ENCODE measurements at places on chromosomes 13 and 19.

GRCh38 chr19:41617941-41618730 lies 8.7 kb downstream of the CEACAM4 start:
- ATAC-seq = no peak

GRCh38 chr13:98415326-98416070 lies 161.4 kb downstream of the STK24 start:
- ATAC-seq = no peak

- ATAC-seq = no peak
Measured at GRCh38 chr19:47028195-47028601, 8.6 kb downstream of the NPAS1 start.

DNA sequence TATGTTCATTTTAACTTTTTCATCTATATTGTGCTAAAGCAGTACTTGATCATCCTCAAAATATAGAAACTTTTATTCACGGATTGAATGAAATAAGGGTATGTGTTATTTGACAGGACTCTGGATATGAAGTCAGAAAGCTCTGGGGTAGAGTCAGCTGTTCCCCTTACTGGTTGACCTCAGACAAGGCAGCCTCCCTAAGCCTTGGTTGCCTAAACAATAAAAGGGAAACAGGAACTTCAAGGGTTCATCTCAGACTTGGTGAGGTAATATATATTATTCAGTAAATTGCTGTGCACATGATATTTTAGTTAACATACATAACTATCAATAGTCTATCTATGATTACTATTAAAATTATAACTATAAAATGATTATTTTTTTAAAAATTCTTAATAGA lies 13.6 kb downstream of the POLR1D start:
- ATAC-seq = no peak

DNA sequence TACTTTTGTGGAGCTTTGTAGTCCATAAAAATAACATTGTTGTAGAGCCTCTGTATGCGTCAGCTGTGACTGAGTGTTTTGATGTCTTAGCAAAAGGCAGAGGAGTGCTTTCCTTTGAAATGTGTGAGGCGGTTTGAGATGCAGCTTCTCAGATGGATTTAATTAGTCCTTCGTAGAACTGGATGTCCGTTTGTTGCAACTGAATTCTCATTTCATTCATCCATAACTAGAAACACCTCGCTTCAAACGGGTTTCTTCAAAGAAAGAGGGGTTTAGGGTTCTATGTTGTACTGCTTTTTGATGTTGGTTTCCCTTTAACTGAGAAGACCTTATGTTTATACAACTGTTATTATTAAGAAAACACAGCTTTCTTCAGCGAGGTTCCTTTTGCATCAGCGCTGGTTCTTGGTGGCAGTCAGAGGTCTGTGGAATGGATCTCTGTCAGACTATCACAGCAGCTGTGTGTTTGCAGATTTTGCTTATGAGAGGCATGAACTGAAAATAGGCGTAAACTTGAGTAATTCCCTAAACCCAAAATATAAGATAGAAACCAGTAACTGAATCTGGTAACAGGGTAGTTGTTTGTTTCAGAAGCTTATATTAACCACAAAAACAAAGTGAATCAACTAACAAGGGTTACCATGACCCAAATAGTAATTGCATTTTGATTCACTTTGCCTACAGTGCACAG lies 194.4 kb downstream of the GGACT start:
- ATAC-seq = peak; percentile 80

GRCh38 chr19:20416661-20417060 lies 148.9 kb downstream of the ZNF737 start:
- ATAC-seq = no peak

GRCh38 chr13:28199089-28199488 lies 60.7 kb downstream of the PAN3 start:
- no peak for ATAC-seq

GRCh38 chr13:21671620-21672286 lies 880 bp downstream of the FGF9 start:
- no peak for ATAC-seq

DNA sequence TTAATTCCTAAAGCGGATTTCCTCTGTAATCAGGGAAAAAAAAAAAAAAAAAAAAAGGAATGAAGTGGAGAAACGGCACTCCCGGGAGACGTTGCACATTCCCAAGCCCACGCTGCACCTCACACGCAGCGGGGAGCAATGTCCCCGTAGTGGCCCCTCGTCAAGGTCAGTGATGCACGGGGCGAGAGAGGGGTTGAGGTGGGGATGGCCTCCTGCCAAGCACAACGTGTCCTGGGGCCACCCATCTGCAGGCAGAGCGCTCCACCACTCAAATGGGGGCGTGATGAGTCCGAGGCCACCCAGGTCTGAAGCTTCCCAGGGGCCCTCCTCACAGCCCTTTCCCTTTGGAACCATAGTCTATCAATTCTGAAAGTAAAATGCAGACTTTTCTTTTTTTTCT lies 15.1 kb downstream of the PLK5 start:
- peak; percentile 14 for ATAC-seq

DNA sequence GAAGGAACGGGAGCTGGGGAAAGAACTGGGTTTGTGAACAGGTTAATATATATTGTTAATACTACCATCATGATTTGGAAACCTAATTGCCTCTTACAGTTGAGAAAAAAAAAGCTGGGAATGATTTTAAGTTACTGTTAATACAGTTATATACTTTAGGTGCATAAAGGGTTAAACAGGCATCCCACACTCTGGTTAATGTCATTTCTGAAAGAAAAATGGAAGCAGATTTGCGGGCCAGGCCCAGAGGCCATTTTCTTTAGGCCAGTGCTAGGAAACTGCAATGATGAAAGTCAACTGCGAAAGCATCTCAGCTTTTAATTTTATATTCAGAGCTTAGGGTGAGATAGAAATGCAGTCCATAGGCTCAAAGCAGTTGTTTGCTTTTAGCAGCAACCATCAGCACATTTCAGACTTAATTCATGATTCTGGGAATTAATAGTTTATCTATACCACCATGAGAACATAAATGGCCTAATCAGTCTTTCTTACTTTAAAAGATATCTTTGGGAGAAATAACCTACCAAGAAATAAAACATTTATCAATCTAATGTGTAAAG lies 592.8 kb downstream of the GPC6 start:
- no peak for ATAC-seq

DNA sequence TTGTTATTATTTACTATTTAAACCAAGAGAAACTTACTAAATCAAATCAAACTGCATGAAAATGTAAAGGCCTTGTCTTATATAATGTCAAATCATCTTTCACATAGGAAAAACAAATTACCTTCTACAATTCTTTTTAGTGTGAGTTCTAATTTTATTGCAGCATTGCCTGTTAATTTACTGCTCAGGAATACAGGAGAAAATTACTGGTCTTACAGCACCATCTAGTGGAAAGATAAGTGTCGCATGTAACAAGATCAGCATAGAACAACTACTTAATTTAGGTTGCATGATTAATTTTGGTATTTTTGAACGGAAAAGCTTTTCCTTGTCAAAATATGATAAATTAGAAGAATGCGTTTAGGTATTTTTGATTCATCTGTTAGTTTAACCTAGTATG lies 502.7 kb downstream of the UQCRFS1 start:
- peak; percentile 82 for ATAC-seq

- no peak for ATAC-seq
Measured at GRCh38 chr13:104431895-104432294, 1365.7 kb upstream of the SLC10A2 start.

DNA sequence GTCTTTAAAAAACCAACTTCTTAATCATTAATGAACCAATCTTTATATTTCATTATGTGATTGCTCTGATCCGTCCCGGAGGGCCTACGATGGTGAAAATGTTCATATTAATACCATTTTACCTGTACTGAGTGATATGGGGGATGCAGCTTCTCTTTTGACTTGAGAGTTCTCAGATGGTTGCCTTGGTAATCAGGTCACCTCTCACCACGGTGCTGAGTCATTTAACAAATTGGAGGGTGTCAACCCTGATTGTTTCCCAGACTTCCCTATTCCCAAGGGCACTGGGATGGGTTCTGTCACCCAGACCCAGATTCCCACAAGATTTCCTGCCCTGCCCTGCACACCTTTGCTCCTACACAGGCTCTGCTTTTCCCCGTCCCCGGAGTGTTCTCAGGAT lies 128.5 kb upstream of the TMTC4 start:
- ATAC-seq = no peak

GRCh38 chr13:67004511-67004910 lies 225.6 kb downstream of the PCDH9 start:
- ATAC-seq = no peak

- no peak for ATAC-seq
Measured at GRCh38 chr13:74825152-74825937, 656.6 kb downstream of the TBC1D4 start.

GRCh38 chr13:46032341-46032740 lies 20.2 kb downstream of the ZC3H13 start:
- ATAC-seq = no peak

DNA sequence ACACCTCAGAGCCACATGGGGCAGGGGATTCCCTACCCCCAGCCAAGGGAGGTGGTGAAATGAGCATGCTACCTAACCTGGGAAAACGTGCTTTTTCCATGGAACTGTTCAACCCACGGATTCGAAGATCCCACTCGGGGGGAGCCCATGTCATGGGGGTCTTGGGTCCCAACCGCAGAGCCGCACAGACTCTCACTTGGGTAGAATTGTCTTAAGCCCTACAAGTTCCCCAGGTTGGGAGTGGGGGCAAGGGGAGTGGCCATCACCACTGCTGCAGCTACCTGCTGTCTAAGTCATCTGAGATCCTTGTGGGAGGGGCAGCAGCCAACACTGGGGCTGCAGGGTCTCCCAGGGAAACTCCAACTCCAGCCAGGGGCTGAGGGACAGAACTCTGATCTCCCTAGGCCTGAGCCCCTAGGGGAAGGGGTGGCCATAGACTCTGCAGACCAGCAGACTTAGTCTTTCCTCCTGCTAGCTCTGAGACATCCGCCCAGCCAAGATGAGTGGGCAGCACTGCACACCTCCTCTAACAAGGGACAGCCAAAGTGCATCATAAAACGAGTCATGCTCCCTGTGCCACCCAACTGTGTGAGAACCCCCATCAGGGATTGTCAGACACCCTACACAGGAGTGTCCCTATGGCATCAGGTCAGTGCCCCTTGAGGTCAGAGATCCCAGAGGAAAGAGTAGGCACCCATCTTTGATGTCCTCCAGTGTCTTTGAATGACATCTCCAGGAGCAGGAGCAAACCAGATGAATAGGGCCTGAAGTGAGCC lies 610.4 kb upstream of the SLITRK6 start:
- ATAC-seq = no peak

DNA sequence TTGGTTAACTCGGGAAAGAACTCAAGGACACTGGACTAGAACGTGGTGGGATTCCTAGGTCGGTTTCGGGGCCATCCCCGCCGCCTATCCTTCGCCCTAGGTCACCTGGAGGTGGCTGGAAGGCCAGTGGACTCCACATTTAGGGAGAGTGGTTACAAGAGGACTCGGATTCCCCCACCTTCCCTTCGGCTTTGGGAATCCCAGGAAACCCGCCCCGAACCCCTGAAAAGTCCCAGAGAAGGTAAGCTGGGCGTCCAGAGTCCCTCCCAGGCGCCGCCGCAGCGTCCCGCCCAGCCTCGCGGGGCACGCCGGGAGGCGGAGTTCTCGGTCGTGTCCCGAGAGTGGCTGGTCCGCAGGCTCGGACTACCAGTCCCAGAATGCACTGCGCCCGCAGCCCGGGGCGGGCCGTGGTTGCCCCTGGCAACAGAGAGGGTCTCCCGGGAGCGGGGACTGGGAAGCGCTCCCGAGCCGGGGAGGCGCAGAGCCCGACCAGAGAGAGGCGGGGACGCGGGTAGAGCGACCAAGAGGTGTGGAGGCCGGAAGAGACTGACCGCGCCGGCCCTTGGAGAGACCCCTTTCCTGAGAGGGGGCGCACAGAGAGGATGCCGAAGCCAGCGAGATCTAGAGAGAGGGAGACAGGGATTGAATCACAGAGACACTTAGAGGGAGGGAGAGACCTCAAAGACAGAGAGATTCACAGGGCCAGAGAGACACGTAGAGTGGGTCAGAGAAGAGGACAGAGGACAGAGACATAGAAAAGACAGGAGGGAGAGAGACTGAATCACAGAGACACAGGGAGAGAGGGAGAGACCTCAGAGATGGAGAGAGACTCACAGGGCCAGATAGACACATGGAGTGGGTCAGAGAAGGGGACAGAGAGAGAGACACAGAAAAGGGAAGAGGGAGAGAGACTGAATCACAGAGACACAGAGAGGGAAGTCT lies 2.6 kb upstream of the PRKCG start:
- ATAC-seq = peak; percentile 88

- no peak for ATAC-seq
Measured at GRCh38 chr13:110523838-110524540, 37.5 kb downstream of the RAB20 start.

DNA sequence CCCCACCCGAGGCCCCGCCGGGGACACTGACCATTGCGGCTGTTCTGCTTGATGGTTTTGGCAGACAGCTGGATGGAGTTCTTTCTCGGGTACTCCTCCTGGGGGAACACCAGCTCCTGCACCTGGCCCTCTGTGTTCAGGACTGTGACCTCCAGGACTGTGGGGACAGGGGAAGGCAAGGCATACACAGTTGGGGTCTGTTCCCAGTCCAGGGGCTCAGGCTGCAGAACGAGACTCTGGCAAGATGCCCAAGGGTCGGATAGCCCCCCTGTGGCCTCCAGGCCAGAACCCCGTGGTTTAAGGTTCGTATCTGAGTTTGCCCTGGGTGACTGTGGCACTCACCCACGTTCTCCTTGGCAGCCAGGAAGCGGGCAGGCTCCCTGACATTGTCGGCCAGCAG lies 22.7 kb upstream of the ASF1B start:
- ATAC-seq = no peak

GRCh38 chr19:55189403-55189835 lies 9.3 kb upstream of the SYT5 start:
- peak; percentile 86 for ATAC-seq

DNA sequence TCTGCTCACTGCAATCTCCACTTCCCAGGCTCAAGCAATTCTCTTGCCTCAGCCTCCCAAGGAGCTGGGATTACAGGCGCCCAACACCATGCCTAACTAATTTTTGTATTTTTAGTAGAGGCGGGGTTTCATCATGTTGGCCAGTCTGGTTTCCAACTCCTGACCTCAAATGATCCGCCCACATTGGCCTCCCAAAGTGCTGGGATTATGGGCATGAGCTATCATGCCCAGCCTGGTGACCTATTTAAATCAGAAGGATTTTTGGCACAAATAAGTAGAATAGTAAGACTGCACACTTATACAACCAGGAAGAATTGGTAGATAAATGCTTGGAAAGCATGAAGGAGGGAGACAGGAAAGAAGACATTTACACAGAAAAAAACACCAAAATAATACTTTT lies 53.4 kb upstream of the AKAP11 start:
- no peak for ATAC-seq

DNA sequence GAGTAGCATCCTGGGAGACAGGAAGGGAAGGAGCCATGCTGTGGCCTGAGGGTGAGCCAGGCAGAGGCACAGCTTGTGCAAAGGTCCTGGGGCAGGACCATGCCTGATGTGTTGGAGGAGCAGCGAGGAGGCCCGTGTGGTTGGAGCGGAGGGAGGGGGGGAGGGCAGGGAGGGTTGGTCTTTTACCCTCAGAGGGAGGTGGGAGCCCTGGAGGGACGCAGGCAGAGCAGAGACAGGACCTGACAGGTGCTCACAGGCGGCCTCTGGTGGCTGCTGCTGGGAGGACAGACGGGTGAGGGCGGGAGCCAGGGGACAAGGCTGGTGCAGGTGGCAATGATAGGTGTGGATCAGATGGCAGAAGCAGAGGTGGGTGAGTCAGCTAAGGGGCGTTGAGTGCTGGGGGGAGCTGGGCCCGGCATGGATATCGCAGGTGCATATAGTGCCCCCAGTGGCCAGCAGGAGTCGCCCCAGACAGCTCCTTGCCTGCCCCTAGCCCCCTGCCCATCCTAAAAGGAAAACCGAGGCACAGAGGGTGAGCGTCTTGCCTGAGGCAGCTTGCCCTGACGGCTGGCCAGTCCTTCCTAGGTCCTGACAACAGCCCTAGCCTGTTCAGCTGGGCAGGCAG lies 9.8 kb upstream of the GNA15 start:
- ATAC-seq = peak; percentile 88

Data from SK-N-SH treated with all-trans-retinoic acid at 6 μM for 48 hours (cell line).